ENCODE measurements at places on chromosomes 4 and X.

DNA sequence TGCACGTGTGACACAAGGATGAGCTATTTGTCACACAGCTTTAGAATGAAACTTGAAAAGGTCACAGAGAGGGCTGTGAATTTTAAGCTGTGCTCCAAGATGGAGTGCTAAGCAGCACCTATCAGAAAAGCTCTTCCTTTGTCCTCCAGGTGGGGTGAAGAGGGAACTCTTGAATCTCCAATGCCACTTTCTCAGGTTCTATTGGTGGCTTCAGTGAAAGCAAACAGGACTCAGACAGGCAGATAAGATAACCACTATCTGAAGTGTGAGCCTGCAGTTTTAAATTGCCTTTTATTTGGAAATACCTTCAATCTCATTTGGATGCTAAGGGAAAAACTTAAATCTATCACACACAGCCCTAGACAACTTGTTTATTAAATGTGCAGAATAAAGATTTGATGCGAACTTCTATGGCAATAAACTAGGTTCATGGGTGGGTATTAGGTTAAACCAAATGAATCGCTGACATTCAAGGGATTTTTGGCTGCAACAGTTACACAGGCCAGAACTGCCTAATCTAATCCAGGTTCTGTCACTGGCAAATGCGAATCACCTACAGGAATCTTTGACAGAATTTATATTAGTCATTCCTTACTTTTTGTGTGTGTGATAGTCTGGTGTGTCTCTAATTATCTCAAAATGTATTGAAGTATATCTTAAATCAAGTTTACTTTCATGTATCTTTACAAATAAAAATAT is 13.6 kb upstream of the PDGFRA start:
- no peak for DNase-seq

GRCh38 chr4:14863418-14864364 is 138.6 kb upstream of the CPEB2 start:
- DNase-seq = no peak

GRCh38 chr4:77819404-77819842 is 255 bp upstream of the CNOT6L start:
- DNase-seq = no peak

DNA sequence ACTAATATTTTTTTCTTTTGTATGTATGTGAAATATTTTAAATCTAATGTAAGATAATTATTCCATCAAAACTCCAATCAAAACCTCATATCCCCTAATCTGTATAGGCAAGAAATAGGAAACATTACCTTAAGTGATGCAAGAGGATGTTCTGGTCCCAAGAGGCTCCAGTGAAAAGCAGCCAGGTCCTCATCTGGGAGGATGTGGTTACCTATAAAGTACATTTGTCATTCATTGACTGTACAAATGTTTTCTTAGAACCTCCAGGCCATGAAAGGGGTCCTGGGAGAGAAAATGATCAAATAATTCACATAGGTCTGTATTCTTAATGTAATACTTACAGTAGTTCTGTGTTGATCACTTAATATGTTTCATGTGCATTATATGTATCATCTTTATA is 25.5 kb downstream of the FAM120C start:
- DNase-seq = no peak

DNA sequence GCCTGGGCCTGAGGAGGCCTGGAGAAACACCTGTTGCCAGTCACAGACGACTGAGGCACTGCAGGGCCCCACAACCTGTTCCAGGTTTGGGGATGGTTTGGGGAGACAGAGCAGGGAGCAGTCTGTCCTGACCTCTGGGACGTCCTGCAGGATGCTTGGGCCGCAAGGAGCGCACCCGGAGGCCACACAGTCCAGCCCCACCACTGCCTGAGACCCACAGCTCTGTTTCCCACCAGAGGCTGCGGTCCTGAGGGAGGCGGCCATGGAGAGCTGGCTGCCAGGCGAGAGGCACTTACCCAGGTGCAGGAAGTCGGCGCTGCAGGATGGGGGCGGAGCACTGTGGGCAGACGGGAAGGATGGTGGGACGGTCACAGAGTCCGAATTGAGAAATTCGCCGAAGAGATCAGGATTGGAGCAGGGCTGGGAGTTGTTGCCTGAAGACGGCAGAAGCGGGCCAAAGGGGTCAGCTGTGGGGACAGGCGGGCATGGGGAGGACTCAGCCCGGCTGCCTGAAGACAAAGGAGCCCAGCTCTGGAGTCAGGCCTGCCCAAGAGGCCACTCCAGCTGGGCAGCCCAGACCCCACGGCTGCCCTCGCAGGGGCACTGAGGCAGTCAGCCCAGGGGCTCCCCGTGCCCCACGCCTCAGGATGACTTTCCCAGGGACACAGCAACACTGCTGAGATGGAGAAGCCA is 40.3 kb upstream of the CPLX1 start:
- no peak for DNase-seq

GRCh38 chrX:104707572-104707971 is 141.6 kb downstream of the IL1RAPL2 start:
- no peak for DNase-seq

DNA sequence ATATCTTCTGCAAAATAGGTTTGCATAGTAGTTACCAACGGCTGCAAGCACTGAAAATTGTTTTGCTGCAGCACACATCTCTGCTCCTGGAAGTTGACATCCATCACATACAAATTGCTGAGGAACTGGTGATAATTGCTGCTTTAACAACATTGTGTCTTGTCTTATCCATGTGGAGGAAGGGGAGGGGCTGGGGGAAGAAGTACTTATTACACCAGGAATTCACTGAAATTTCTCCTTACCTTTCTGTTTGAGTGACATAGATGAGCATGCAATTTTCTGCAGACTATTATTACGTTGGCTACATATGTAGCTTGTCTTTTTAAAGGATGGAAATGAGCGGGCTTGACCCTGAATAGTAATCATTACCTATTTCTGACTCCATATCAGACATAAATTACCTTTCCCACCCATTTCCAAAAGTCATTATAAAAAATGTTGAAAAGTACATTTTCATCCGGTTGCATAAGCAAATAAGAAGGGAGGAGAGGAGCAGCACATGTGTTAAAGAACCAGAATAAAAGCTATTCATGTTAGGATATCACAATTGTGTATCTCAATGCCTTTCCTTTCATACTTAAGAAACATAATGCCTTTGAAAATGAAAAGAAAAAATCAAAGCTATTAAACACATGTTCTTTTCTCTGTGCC is 1905.6 kb downstream of the PCDH7 start:
- no peak for DNase-seq

GRCh38 chr4:1366371-1367229 is 19.6 kb downstream of the UVSSA start:
- DNase-seq = no peak

GRCh38 chr4:153634738-153635353 is 49.2 kb upstream of the TLR2 start:
- no peak for DNase-seq

DNA sequence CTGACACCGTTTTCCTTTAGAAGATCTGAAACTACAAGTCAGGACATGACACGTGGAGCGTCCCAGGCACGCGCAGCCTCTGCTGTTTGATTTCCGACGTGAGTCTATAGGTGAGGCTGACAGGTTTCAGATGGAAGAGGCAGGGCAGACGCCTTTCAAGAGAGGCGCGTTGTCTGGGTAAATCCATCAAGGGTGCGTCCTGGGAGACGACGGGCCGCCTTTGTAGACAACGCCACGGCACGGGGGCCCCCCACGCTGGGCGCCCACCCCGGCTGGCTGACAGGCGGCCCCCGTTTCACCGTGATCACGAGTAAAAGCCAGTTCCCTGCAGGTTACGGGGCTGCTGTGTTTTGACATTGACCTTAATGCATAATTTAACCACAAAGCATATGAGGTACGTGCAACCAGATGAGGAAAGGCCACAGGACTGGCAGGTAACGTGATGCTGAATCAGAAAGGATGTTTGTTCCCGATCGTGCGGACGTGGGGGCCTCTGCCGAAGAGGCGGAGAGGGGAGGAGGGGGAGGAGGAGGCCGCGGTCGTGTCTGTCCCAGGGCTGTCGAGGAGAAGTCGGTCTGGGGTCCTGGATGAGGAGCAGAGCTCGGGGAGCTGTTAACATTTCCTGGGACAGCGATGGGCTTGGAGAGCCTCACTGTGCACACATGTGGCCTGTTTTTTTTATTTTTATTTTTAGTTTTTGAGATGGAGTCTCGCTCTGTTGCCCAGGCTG is 51.1 kb upstream of the PPP2R3B start:
- DNase-seq = no peak

All from stimulated activated CD8-positive, alpha-beta memory T cell treated with anti-CD3 and anti-CD28 coated beads, Interleukin-7, amount 100 ng/mL, for 4 hours (primary cell).